Hematopoietic multipotent progenitor cell treated with erythropoietin and hydrocortisone succinate and interleukin-3 and kit ligand, for 17 days (in vitro differentiated cells): ENCODE measurements at places on chromosomes 3 and 15.
A peak's percentile ranks its signal among the peaks of the same experiment; 100 is the strongest.

- no peak for DNase-seq
These were observed 78.4 kb upstream of the MRPS22 start for GRCh38 chr3:139265131-139266016.

GRCh38 chr3:59289831-59290230 is 240.0 kb upstream of the CFAP20DC start:
- no peak for DNase-seq

GRCh38 chr3:13420831-13421765 is 976 bp upstream of the NUP210 start:
- no peak for DNase-seq

DNA sequence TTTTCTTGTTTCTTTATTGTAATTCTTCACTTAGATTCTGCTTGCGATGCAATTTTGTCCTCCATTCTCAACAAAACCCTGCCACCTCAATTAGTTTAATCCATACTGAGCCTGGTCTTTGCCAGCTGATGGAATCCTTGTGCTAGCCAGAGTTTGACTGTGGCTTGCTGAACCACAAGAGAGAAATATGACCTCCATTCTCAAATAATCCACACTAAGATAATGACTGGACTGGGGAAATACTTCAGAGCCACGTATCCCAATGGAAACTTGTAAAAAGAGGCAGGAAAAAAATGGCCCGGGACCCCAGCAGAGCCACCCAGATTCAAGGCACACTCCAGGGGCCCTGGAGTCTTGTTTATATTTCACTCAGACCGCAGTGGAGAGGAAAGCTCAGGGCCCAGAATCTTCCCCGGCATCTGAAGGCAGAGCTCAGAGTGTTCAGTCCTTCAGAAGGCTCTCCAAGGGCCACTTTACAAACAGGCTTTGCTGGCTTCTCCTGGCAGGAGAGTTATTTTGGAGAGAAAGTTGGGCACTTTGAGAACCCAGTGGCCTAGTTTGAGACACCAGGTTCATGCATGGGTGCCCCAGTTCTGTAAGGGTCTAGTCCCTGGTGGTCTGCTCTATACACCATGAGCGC is 62.7 kb downstream of the SSUH2 start:
- DNase-seq, result no peak

GRCh38 chr3:38121451-38121831 is 15.5 kb downstream of the ACAA1 start:
- no peak for DNase-seq

DNA sequence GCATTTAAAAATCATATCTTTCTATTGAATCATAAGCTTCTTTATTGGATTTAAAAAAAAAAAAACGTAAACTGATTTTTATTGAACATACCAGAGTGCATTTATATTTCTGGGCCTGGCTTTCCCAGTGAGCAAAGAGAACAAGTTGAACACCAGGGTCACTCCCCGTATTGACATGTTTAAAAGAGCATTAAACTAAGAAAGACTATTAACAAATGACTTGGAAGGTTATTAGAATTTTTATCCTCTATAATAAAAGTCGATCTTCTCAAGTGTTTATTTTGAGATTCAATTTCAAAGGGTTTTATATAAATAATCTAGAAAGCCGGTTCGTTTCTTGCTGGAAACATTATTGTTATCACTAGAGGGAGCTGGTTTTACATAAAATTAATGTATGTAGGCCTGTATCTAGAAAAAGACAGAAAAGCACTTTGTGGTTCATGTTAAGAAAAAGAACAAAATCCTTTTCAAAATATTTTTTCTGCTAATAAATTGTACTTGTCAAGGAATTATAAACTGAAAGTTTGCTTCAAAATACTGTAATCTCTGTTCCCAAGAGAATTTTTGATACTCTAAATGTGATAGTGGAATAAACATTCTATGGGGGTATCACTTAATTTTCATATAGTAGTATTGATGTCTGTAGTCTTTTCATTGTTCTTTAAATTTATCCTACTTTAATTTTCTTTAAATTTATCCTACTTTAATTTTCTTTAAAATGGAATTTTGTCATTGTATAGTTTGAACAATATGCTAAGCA is 321.8 kb upstream of the MME start:
- DNase-seq, result no peak

DNA sequence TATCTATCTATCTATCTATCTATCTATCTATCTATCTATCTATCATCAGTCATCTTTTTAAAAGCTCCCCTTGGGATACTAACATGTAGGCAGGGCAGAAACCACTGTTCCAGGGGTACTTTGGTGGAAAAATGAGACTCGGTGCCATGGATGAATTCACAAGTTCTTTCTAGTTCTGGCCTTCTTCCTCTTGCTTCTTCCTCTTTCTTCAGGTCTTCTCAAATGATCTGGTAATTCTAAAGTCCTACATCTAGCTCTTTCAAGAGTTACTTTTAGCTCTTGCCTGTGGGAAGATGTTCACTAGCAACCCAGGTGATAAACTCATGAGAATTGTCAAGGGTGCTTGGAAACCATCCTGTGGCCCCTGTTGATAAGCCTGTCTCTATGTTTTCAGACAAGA is 168.5 kb upstream of the TBC1D5 start:
- no peak for DNase-seq

DNA sequence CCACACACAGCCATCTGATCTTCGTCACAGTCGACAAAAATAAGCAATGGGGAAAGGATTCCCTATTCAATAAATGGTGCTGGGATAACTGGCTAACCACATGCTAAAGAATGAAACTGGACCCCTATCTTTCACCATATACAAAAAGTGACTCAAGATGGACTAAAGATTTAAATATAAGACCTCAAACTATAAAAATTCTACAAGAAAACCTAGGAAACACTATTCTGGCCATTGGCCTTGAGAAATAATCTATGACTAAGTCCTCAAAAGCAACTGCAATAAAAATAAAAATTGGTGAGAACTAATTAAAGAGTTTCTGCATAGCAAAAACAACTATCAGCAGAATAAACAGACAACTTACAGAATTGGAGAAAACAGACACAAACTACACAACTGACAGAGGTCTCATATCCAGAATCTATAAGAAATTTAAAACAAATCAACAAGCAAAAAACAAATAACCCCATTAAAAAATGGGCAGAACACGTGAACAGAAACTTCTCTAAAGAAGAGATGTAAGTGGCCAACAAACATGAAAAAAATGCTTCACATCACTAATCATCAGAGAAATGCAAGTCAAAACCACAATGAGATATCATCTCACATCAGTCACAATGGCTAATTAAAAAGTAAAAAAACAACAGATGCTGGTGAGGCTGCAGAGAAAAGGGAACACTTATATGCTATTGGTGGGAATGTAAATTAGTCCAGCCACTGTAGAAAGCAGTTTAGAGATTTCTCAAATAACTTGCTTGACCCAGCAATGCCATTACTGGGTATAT is 104.0 kb downstream of the NR1I2 start:
- DNase-seq, result no peak

DNA sequence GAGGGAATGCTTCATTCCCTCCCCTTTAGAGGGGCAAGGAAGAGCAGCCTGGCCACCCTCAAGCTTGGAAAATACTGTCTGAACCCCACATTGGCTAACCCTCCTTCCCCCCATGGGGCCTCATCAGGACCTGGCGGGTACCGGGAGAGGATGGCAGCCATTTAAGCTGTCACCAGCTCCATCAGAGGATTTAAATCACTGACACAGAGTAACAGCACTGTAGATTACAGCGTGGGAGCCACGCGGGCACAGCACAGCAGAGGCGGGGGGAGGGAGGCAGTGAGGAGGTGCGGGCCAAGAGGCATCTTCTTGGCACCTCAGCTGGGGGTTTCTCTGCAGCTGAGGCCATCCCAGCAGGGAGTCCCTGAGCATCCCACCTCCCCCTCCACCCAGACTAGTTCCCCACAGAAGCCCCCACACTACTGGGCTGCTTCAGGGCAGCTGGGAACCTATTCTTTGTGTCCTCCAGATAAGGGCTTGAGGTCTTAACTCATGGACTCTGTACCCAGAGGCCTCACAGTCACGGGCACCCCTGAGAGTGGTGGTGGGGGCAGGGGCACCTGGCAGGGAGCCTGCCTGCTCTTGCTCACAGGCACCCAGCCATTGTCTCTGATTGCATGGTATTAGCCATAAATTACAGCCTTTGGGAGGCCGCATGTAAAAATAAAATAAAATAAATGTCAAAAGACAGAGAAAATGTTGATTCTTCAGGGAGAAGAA is 21.9 kb upstream of the CACNA2D2 start:
- no peak for DNase-seq

DNA sequence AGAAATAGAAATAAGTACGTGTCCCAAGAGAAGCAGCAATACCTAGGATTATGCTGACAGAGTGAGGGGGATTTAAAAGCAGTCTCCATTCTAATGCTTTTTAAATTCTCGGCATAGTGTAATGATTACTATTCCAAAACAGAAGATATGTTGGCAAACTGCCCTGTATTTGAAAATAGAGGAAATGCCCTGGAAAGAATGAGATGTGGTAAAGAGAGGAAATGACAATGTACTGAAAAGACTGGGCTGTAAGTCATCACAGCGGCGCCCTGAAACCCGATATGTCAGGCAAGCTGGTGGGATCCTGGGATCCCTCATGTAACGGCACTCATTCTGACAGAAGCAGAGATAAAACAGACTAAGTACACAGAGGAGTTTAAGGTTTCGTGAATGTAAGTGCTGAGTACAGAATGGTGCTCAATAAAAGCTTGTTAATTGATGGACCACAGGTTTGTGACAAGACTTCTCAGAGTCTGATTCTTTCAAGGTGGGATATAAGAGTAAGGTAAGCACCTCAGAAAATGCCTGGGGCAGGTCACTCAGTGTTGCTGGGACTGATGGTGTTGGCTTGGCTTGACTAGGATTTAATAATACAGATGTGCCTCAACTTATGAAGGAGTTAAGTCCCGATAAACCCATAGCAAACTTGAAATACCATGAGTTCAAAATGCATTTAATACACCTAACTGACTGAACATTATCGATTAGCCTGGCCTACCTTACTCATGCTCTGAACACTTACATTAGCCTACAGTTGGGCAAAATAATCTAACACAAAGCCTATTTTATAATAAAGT is 91.4 kb downstream of the NFKBIZ start:
- DNase-seq, result no peak

- DNase-seq, result peak; percentile 44
These were observed 13.5 kb downstream of the UBAP1L start for GRCh38 chr15:65101411-65101890.

- DNase-seq, result no peak
These were observed 1.3 kb downstream of the FAM43A start for GRCh38 chr3:194686816-194687637.

DNA sequence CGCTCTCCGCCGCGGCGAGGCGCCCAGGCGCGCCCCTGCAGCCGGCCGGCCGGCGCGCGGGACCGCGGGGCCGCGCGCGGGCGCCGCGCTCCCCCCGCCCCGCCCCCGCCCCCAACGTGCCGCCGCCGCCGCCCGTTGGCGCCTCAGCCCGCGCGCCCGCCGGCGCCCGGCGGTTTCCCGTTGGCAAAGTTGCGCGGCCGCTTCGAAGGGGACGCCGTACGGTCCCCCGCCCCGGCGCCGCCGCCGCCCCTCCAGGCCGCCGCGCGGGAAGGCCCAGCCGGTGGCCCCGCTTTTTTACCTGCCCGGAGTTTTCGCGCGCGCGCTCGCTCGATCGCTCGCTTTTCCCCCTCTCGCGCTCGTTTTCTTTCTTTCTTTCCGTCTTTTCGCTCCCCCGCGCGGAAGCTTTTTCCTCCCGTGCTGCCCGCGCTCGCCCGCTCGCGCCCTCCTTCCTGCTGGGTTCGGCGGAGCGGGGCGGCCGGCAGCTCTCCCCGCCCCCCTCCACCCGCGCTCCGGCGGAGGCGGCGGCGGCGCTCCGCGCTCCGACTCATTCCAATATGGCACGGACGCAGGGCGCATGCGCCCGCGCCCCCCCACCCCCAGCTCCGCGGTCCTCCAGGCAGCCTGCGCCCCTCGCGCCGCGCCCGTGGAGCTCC is at the start of gene SFMBT1:
SFMBT1 (minus strand) TSS at position 556 of the 653 bp plus-strand sequence. CDS start 76,945 bp downstream, outside the sequence.
- DNase-seq, result peak; percentile 32

DNA sequence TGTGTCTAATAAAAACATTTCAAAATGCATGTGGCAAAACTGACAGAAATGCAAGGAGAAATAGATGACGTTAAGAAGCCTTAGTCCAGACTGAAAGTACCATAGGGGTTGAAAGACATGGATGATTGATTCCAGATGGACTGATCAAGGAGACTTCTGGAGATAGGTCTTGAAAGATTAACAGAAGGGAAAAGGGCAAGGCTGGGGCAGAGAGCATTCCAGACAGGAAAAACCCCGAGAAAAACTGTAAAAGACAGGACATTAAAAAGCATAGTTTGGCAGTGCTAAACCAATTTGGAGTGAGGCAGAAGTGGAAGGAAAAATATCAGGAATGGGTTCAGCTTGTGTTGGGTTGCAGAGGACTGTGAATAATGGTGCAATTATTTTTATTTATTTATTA is 375.2 kb upstream of the SGO1 start:
- no peak for DNase-seq

DNA sequence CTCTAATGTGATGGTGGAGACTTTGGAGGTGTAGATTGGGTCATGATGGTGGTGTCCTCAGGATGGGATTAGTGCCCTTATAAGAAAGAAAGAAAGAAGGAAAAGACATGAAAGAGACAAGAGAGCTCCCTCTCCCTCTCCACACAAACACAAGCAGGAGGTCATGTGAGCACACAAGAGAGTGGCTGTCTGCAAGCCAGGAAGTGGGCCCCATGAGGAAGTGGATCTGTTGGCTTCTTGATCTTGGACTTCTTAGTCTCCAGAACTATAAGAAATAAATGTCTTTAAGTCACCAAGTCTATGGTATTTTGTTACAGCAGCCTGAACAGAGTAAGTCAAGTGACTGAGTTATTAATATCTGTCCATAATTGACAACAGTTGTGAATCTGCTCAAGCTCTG is 17.1 kb downstream of the IQCB1 start:
- DNase-seq, result no peak

DNA sequence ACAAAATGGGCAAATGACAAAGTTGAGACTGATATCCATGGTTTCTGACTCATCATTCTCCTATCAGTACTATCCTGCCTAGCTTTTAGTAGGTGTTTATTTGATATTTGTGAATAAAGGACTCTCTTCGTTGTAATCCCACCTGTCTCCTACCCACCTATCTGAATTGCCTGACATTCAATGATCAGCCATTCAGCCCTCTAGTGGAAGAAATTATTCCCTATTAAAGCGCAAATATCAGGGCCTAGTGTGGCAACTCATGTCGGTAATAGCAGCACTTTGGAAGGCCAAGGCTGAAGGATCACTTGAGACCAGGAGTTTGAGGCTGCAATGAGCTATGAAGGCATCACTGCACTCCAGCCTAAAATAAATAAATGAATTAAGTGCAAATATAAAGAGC is 195.7 kb upstream of the SETMAR start:
- no peak for DNase-seq

- DNase-seq, result no peak
These were observed 268.1 kb upstream of the CRBN start for GRCh38 chr3:3447641-3448040.

DNA sequence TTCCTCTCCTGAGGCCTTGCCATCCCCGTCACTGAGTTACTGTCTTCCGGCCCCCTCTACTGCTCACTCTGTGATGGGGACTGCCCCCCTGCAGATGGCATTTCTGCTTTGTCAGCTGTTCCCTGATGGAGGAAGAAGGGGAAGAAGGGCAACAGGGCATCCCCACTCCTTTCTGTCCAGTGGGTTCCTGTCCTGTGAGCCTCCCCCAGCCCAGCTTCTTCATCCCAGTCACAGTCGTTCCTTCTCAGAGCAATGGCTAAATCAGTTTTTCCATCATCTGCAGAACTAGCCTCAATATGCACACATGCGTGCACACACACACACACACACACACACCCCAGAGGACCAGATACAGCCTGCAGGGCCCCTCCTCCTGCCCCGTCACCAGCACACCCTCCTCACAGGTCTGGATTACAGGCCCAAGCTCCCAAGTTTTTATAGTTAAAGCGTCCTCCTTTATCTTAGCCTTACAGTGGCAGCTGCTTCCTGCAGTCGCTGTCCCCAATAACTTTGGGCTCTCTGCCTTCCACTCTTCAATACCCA is 21.4 kb downstream of the ALDH1L1 start:
- no peak for DNase-seq
